ENCODE measurements at places on chromosomes 3 and 15.

DNA sequence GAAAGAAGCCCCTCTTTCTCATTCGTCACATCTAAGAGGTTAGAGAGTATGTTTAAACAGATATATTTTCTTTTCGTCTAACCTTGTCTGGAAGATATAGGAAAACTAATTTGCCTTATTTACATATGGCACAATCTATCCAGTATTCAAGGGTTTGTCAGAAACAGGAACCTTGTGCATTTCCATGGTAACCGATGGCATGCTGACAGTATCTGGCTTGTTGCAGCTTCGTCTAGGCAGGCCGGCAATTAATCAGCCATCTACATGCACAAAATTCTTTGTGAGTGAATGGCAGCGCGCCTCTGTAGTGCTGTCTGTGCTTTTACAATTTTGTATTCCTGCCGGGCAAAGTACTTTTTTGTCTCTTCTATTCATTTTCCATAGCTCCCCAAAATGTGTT is 294.0 kb upstream of the SOX2 start:
- DNase-seq: no peak

GRCh38 chr15:81209635-81210034 is 13.0 kb downstream of the IL16 start:
- DNase-seq: no peak

GRCh38 chr3:142987707-142988106 is 13.7 kb upstream of the U2SURP start:
- DNase-seq: peak; percentile 38

- no peak for DNase-seq
Measured at GRCh38 chr3:179083977-179084376, 12.4 kb upstream of the ZMAT3 start.

- no peak for DNase-seq
Measured at GRCh38 chr15:67070892-67071664, 5.7 kb downstream of the SMAD3 start.

Data from skeletal muscle cell (primary cell).